ENCODE measurements at places on chromosomes 4 and X.

DNA sequence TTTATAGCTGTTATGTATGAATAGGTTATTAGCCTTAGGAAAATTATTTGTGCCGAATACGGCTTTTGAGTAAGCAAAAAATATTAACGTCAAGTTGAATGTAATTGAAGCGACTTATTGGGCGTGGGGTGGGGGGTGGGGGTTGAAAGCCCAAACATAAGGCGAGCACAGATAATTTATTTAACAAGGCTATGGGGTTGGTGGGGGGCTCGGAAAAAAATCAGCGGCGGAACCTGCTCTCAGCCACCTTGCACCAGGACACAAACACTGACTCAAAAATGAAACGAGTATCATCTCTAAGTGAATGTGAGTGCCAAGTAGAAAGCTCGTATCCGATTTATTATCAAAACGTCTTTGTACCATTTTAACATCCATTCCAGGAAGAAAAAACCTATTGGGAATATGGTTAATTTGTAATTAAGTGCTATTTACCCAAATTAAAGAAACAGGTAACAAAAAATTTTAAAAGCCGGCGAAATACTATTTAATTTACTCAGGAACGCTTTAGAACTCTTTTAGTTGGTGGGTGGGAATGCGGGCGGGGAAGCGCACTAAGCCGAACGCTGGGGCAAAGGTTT lies 902 bp upstream of the LARP1B start:
- no peak for DNase-seq

- no peak for DNase-seq
These were observed 11.8 kb upstream of the ELF2 start for GRCh38 chr4:139188648-139189416.

DNA sequence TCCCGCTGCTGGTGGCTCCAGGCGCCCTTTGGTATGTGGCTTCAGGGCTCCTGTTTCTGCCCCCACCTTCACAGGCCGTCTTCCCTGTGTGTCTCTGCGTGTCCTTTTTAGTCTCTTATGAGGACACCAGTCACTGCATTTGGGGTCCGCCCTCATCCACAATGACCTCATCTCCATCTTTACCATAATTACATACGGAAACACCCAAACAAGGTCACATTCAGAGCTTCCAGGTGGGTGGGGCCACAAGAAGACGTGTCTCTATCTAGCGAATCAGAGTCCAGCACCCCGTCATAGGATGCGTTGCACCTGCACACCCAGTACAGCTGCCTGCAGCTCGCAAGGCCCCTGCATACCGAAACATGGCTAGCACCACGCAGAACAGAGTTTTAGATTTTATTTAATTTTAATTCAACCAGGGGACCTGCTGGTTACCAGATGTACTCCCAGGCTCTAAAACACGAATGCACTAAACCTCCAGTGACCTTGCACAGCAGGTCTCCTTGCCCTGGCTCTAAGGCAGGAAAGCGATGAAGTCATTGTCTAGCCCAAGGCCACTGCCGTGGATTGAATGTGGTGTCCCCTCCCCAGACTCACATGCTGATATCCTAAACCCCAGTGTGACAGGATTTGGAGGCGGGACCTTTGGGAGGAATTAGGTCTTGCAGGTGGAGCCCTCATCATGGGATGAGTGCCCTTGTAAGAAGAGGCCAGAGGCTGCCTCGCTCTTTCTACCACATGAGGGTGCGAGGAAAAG lies 30.3 kb downstream of the ABLIM2 start:
- DNase-seq, result no peak

DNA sequence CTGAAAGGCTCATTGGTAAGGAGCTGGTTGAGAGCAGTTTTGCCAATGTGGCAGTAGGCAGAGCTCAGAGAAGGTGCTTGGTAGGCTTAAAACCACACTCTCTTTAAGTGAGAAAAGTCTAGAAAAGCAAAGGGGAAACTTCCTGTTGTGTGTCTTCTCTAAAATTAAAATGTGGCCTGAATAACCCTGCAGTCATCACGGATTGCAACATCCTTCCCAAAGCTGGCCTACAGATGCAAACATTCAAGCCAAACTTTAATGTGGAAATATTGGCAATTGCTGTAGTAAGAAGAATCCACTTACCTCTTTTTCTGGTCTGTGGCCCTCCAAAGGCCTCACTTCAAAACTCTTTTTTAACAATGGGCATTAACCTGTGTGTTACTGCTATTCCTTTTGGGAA lies 348.5 kb downstream of the OPHN1 start:
- DNase-seq, result no peak

DNA sequence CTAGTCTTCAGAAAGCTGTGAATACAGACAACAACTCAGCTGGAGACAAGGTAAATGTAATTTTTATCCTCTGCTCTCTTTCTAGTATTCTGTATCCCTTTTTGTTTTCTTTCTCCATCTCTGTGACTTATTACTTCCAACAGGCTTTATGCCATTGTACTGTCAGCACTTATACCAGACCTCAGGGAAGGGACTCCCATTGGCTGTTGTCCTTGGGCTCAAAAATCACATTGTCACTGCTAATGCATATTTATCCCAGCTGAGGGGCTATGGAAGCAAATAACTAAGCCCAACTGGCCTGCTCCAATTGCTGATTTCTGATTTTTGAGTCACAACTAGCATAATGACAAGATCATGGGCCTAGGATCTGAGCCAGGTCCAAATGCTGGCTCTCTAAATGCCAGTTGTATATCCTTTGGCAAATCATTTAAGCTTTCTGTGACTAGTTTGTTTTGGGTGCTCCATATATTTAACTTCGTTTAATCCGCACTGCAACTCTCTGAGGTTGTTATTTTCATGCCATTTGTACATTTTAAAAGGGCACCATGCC lies 395.1 kb upstream of the GNPDA2 start:
- DNase-seq, result no peak

DNA sequence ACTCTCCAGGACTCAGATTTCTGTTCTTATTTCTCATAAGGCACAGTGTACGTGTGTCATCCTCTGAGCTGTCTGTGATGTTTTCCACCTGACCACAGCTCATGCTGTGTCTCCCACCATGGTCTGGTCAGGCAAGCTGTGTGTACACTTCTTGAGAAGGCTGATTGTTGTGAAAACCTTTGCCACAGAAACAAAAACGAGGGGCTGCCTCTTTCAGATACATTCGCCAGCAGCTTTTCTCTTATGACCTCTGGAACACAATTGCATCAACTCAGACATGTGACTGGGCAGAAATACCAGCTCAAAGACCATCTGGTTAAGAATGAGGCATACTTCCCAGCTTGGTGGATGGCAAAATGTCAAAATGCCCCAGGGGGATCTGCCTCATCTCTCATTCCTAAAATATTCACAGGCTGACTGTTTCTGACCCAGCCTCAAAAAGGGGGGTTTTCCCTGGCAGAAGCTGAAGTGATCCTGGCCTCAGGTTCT lies 46.1 kb downstream of the PGRMC2 start:
- DNase-seq, result no peak

DNA sequence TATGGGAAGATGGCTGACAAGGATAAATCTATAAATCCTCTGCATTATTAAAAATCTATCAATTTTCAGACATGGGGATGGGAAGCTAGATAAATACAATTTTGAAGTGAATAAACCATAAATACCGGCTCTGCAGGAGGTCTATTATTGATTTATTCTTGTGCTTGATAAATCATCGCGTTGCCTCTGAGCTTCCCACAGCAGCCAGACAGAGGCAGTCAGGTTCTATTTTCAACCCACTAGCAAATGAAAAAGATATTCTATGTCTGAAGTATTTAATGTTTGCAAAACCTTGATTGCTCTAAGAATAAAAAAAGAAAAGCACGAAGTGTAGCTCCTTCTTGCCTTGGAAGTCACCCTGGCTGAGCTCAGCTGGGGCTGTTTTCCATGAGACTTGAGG lies 216.2 kb downstream of the DHRSX start:
- DNase-seq, result no peak

DNA sequence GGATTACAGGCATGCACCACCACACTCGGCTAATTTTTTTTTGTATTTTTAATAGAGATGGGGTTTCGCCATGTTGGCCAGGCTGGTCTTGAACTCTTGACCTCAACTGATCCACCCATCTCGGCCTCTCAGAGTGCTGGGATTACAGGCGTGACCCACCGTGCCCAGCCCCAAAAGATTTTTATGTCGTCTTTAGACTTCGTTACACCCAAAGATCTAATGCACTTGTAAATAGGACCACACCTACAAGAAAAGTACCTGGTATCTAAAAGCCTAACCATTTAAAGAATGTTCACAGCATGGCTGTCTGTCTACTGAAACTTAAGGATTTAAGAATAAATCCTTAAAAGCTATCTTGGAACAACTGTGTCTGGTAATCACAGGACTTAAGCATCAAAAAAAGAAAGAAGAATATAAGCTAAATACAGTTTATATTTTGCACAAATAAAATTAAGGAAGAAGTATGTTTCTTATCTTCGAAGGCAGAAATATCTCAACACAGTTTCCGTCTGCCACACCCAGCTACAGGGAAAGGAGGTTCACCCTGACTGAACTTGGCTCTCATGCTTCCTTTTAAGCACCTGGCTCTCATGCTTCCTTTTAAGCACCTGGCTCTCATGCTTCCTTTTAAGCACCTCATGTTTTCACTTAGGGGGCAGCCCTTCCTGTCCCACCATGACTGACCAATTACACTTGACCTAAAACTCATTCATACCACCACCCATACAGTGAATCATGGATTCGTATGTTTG lies 92.0 kb upstream of the STS start:
- no peak for DNase-seq

GRCh38 chrX:135408794-135409193 lies 12.9 kb upstream of the SMIM10L2A start:
- no peak for DNase-seq

DNA sequence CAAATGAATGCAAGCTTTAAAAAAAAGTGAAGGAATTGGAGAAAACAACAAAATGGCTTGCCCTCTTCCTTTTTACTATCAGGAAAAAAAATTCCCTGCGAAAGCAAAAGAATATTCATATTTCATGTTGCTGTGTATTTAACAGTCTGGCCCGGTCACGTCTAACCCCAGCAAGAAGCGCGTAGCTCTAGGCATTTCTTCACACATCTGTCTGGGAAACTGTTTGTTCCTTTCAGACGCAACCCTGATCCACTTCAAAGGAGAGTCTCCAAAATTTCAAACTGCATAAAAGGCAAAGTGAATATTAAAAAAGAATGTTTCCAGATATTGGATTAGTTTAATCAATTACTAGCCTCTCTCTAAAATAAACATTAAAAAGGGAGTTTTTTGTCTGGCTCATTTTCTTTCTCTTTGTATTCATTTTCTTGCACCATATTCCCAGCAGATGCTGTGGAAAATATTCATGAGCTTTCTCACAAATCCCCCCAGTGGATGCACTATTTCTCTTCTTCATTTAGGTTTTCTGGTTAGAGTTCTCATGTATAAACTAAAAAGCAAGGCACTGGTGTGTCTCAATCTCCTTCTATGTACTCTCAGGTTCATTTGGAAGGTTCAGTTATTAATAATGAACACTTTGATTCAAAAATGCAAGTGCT lies 145.3 kb downstream of the MID1 start:
- no peak for DNase-seq

GRCh38 chr4:165839615-165840333 lies 33.3 kb upstream of the TLL1 start:
- DNase-seq, result no peak

GRCh38 chr4:54446581-54446980 lies 211.2 kb upstream of the KIT start:
- no peak for DNase-seq

DNA sequence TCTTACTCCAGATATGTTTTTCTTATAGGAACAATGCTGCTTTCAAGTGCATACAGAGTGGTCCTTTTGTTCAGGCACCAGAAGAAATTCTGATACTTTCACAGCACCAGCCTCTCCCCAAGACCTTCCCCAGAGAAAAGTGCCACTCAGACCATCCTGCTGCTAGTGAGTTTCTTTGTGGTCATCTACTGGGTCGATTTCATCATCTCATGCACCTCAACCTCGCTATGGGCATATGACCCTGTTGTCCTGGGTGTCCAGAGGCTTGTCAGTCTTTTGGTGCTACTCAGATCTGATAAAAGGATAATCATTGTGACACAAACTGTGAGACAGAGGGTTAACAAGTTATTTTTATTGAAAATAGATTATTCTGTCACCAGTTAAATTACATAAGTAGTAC lies 39.5 kb downstream of the WDR13 start:
- no peak for DNase-seq
